ENCODE measurements at places on chromosomes 1 and 21.

GRCh38 chr1:162899422-162900146, 38.6 kb upstream of the CCDC190 start:
- DNase-seq, result no peak

GRCh38 chr1:28314547-28314941, 14.3 kb upstream of the MED18 start:
- DNase-seq, result peak; percentile 68

- no peak for DNase-seq
These were observed 40.7 kb downstream of the WDR3 start for GRCh38 chr1:117970252-117970651.

- no peak for DNase-seq
These were observed 133.2 kb downstream of the KCNJ6 start for GRCh38 chr21:37783016-37783415.

GRCh38 chr1:21232044-21232443, 55.3 kb upstream of the EIF4G3 start:
- DNase-seq, result peak; percentile 35

DNA sequence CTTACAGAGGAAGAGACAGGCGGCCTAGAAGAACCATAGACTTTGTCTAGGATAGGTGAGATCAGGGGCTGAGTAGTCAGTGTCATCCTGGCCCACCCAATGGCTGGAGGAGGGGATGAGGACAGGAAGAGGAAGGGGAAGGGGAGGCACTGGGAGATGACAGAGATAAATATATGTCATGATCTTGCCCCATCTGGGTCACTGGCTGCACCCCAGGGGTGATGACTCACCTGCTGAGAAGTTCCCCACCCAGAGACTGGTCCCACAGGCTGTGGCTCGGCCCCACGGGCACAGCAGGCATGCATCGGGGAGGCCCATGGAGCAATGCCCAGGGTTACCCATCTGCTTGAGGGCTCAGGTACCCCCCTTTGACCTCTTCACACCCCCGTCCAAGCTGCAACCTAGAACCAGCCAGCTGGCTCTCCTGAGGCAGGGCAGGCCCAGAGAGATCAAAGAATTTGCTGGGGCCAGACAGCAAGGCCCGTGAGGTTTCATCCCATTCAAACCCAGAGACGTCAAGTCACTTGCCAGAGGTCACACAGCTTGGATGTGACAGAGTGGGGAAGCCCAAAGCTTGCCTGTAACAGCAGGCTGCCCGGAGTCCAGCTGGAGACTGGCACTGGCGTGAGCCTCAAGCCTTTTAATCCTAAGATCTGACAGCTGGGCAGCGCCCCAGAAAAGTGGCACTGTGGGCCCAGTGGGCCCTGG, 34.7 kb upstream of the CASZ1 start:
- no peak for DNase-seq

DNA sequence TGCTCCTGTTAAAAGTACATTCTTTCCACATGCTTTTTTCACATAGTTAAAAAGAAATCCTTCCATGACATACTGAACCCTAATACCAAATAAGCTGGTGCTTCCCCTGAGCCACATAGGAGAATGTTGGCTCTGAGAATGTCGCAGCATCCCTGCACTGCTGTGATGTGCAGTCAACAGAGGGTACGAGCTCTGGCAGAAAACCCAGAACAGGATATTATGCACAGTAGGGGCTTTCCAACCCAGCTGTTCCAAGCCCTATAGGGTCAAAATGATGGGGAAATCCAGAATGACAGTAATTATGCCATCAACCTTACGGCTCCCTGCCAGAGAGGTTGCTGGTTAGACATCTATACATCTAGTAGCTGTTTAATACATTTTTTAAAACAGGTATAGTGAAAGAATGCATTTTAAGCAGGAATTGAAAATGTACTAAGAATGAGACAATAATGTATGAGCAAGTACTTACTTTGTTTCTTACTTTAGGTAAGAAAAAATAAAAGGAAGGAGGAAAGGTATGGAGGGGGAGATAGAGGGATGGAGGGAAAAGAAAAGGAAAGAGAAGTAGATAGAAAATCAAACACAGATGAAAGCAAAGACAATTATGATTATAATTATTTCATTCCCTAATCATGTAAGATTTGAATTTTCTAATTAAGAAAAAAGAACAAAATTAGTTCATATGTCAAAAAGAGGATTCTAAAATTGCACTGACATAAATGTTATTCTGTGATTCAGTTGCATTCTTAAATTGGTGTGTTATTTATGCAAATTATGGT, 126.0 kb downstream of the NR5A2 start:
- no peak for DNase-seq

- DNase-seq, result no peak
These were observed 311.7 kb upstream of the LRRC7 start for GRCh38 chr1:69256036-69256435.

- DNase-seq, result no peak
These were observed 63.6 kb upstream of the ZC3H12A start for GRCh38 chr1:37410815-37411214.

Measured in CMK (cell line).